ENCODE measurements at places on chromosomes 2 and 18.

GRCh38 chr2:207332480-207333212, 166.9 kb upstream of the KLF7 start:
- DNase-seq = no peak

DNA sequence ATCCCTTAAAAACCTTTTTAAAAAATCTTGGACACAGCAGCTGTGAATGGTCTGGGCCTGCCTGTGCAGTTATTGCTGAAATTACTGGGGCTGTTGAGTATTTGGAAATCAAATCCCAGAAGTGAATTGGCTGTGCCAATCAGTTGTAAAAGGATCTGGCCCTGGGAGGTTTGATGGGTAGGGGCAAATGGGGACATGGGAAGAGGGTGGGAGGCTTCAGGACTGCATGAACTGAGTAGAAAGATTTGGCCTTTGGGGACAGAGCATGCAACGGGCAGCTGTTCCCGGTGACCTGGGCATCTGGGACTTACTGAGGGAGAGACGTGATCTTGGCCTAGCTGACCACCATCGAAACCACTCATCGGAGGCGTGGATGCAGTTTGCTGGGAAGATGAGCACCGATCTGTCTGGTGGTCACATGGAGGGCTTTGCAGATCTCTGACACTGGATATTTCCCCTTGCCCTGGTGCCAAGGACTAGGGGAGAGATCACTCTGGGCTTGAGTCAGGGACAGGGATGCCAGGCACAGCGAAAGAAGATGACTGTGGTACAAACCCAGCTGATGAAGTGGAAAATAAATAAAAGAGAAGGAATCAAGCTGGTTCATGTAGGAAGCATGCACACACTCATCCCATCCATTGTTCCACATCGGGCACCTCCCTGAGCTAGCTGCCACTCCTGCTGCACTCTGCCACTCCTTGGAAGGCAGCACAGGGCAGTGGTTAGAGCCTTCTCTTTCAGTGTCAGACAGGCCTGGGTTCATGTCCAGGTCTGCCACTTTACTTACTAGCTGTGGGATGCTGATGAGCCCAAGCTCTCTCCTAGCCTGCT, 58.4 kb downstream of the SEMA4F start:
- DNase-seq = peak; percentile 28

DNA sequence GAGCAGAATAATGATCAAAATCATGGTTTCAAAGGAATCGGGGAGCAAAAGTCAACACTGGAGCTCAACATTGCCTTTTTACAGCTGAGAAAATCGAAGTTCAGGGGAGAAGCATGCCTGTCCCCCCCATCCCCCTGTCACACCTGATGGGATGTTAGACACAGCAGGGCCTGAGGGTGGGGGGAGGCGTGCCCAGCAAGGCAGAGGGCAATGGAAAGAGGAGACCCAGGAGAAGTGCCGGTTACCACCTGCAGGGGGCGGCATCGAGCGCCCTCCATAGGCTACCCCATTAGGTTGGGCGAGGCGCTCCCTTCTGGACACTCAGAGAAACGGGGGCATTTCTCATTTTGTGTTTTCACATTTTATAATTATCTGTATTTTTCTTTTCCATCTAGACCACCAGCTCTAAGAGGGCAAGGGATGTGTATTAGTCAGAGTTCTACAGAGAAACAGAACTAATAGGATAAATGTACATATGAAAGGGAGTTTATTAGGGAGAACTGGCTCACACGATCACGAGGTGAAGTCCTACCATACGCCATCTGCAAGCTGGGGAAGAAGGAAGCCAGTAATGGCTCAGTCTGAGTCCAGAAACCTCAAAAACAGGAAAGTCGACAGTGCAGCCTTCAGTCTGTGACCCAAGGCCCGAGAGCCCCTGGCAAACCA, 271.3 kb downstream of the LRATD1 start:
- DNase-seq = no peak

- DNase-seq = no peak
Measured at GRCh38 chr2:195595825-195596224, 61.2 kb upstream of the SLC39A10 start.

- DNase-seq = peak; percentile 94
Measured at GRCh38 chr2:172698041-172698863, 37.4 kb upstream of the RAPGEF4 start.

DNA sequence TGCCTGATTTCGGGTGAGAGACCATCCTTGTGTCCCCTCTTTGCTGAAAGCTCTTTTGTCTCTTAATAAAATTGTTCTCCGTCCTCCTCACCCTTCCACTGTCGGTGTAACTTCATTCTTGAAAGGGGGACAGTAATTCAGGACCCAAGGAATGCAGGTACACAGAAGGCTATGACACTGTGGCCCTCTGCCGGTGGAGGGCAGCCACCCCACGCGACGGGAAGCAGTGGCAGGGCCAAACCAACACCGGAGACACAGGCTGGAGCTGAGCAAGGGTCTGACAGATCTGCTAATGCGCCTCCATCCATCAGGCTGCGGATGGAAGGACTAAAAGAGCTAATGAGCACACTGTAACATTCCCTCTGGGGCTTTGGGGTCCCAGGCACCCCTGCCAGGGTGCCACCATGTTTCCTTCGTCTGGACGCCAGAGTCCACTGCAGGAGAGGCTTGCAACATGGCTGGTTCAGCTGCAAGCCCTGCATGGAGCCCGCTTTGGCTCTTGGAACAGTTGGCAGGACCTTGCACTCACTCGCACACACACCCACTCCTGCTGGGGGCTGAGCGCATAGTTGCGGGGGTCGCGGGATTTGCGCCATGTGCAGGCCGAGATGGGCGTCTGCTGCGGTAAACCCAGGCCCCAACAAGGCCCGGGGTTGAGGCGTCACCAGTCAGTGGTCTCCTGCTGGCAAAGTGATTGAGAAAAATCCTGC, 544.1 kb upstream of the CDH7 start:
- DNase-seq = no peak

DNA sequence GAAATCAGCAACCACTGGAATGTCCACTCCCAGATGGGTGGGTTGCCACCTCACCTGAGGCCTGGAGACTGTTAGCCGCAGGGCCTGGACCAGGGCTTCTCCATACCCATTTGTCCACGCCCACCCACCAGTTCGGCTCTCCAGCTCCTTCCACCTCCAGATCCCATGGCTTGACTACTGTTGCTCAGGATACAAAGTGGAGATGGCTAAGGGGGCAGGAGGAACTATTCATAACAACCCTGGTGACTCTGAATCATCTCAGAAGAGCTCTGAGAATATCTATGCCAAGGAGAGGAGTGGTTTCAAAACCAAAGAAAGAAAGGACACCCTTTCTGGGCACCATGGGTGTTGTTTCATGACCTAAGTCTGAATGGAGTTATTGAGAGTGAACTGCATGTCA, 145.8 kb downstream of the LAMA3 start:
- DNase-seq = no peak

DNA sequence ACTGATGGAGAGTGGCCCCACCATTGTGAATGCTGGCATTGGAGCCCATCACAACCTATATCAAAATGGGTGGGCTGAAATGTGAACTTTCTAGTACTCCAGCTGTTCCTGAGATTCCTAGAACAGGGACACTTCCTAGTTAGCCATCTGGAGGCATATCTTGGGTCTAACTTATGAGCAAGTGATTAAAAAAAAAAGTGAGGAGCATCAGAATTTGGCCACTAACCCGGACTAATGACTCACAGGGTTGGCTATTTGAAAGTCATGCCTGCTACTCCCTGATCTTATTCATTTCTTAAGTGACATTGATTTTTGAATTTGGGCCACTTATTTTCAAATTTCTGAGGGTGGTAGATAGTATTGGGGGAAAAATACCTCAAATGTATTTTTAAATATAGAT, 216.6 kb downstream of the HRH4 start:
- no peak for DNase-seq

DNA sequence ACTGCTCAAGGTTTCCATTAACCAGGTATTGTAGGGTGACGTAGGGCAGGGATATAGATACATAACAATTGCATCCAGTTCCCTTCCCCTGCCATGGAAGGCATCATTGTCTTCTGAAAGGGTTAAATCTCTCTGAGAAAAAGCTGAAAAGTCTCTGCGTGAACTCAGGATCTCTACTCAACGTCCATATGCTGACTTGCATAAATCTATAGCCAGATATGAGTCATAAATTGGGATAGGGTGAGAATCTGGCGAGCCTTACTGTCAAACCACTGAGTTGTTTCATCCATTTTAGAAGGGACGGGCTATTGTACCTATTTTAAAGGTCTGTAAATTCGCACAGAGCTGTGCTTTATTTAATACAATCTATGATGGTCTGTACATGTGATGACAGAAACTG, 258.3 kb downstream of the L3MBTL4 start:
- DNase-seq = no peak

DNA sequence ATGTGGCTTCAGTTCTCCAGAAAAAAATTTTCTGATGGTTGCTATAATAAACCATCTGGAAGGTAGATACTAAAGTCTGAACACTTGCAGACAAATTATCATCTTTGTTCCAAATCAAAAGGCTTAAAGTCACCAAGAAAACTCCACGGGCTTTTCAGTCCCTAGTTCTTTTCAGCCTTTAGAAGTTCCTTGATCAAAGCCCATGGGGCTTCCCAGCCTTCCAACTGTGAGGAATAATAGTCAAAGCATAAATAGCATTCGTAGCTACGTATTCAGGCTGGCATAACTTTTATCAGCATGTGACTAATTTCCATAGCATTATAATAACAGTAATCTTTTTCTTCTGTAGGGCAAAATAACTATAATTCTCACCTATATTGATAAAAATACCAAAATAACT, 13.9 kb downstream of the SCG2 start:
- DNase-seq = no peak

- peak; percentile 30 for DNase-seq
Measured at GRCh38 chr18:57559314-57559713, 27.2 kb downstream of the FECH start.

DNA sequence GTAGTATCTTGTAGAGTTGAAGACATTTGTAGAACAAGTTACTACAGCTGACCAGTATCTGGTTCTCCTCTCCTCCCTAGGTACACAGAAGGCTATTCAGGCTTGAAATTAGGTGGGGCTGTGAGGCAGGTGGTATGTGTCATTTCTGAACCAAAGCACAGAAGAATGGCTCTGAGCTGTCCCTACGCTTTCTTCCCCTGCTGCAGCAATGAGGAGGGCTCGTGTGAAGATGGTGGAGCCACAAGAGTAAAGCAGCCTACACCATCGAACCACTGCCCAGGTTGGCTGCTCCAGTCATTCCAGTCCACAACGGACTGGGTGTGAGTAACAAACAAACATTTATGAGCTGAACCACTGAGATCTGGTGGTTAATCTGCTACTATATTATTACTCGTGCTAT, 148.9 kb downstream of the DTNB start:
- no peak for DNase-seq

DNA sequence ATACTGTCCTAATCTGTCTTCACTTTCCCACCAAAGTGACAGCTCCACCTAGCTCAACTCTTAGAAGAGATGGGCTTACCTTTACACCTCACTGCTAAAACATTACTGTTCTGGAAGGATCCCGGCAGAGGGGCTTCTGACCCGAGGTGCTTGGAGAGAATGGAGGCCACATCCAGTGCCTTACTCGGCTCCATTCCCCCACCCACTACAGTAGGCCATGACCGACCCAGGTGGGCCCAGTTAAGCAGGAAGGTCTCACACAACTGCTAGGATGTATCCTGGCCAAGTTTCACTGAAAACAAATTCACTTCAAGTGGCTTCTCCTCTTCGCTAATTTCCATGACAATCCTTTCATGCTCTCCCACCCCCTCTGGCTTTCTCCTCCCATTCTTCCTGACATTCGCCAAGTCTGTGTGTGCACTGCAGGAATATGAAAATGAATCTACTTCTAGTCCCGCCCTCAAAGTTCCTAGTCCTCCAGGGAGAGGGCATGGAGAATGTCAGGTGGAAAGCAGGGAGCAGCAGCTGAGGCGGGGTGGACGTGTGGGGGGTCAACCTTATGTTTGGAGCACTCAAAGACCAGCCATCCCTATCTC, 11.8 kb downstream of the WIPF1 start:
- DNase-seq = no peak

DNA sequence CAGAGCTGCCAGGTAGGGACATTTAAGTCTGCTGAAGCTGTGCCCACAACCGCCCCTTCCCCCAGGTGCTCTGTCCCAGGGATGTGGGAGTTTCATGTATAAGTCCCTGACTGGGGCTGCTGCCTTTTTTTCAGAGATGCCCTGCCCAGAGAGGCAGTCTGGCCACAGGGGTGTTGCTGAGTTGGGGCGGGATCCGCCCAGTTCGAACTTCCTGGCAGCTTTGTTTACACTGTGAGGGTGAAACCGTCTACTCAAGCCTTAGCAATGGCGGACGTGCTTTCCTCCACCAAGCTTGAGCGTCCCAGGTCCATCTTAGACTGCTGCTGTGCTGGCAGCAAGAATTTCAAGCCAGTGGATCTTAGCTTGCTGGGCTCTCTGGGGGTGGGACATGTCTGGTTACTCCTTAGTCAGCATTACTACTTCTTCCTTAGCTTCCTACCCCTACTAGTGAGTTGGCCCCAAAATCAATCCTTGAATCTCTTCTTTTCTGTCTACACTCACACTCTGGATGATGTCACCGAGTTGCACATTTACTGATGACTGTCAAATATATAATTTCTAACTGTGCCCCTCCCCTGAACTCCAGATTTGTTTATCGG, 31.8 kb upstream of the FSHR start:
- DNase-seq = no peak

DNA sequence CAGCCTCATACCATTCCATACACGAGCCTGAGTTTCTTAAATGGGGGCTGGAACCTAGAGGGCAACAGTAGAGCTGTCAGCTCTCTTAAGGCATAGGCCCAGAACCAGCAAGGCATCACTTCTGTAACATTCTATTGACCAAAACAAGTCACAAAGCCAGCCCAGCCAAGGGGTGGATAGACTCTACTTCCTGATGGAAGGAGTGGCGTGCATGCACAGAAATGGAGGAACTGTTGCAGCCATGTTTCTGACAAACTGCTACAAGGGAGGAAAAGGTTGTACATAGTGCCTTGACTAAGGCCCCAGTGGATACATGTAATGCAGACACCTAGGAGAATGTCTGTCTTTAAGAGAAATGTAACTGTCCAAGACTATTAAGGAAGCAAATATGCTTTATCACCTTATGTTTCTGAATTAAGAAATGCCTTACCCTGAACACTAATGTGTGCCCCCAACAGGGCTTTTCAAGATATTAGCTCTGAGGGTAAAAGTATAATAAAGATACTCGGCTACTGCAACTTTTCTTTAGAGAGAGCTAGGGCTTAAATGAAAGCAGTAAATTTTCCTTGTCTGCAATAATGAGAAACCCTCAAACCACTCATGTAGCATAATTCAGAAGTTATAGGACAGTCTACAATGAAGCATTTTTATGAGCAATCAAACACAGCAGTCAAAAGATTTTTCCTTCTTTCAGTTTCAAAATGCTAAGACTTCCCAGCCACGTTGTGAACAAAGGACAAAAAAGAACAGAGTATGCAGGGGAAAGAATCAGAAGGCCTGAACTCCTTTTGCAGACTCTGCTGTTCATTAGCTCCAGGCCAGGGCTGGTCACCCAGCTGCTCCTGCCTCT, 35.1 kb upstream of the CDC42EP3 start:
- no peak for DNase-seq

- no peak for DNase-seq
Measured at GRCh38 chr2:138742441-138743057, 37.6 kb downstream of the NXPH2 start.

GRCh38 chr2:235727174-235727573, 233.3 kb downstream of the AGAP1 start:
- DNase-seq = no peak

GRCh38 chr2:98308532-98308931, 37.7 kb upstream of the CNGA3 start:
- peak; percentile 6 for DNase-seq
